ENCODE measurements at places on chromosomes 3 and 15. TPM values are rescaled to one million over a fixed set of nuclear protein-coding genes. Genes with fewer than 3 reads are reported as not detected.

Gene ERICH6
- total RNA-seq = not detected

Gene TGM4
- total RNA-seq = not detected

Gene MYNN
- total RNA-seq = 11.2 TPM

- DNase-seq = no peak
Measured at GRCh38 chr3:30858894-30859389, 35.5 kb downstream of the GADL1 start.

DNA sequence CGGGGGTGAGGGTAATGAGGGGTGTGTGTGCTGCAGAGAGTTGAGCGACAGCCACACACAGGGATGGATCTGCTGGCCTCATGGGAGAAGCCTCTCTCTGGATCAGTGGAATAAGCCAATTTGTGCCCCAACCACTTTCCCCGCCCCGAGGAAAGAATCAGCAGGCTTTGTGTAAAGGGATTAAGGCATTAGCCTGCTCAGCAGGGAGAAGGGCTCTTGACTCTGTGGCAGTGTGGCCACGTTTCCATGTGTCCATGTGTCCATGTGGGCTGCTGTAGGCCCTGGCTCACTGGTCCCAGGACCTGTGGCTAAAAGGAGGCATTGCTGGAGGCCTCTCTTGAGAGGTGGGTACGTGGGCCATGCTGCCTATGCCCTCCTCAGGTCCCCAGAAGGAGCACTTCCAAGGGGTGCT lies 104.7 kb downstream of the HMG20A start:
- DNase-seq = no peak

GRCh38 chr3:33456756-33457155 lies 16.6 kb upstream of the UBP1 start:
- no peak for DNase-seq

DNA sequence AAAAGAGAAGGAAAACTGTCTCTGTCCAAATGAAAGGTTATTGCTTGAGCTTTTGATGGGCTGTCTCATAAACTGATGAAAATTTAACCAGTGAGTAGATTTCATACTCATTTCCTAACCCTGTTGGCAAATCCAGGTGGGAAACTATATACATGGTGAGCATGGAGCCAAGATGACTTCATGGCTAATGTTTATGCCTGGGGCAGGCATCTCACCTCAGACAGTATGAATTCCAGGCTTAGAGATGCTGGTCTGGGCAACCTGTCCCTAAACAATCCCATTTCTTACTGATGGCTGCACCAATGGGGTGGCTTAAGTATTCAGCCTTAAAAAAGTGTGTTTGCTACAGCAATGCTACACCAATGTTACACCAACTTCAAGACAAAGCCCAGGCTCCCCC lies 58.1 kb downstream of the SLTM start:
- no peak for DNase-seq

DNA sequence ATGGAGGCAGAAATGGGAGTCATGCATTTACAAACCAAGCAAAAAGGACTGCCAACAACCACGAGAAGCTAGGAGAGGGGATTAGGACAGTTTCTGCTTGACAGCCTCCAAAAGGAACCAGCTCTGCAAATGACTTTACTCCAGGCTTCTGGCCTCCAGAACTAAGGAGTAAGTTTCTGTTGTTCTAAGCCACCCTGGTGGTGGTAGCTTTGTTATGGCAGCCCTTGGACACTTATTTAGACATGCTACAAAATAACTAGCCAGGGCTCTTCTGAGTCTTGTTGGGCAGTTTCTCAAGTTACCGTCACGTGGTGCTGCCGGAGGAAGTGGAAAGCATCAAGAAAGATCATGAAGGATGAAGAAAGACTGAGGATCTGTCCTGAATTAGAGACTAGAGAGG lies 386.5 kb downstream of the LRTM1 start:
- no peak for DNase-seq

GRCh38 chr15:63308947-63309346 lies 31.5 kb downstream of the APH1B start:
- no peak for DNase-seq

GRCh38 chr15:99169769-99170311 lies 65.0 kb downstream of the SYNM start:
- no peak for DNase-seq

DNA sequence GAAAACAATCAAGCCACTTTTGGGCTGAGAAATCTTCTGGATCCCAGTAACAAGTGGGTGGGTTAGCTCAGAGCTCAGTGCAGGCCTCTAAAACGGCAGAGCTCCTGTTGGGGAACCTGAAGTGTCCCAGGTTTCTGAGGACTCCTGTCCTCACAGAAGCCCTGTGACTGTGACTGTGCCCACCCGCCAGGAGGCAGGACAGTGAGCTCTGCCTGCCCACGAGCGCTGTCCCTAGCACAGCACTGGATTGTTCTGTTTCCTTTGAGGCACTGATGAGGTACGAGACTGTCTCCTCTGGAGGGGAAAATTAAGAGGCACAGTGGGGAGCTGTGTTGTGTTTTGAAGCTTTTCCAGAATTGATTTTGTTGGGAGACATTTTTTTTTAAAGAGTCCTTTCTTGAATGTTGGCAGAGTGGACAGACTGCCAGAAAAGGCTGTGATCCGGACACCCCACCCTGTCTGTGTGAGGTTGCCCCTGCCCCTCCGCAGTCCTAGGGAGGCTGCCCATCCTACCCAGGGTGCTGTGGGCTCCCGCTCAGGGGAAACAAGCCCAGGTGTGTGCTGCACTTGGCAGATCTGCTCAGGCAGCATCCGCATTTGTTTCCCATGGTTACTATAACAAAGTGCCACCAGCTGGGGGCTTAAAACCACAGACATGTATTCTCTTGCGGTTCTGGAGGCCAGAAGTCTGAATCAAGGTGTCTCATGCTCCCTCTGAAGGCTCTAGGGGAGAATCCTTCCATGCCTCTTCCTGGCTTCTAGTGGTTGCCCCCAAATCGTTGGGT lies 66.6 kb upstream of the LARS2 start:
- no peak for DNase-seq

Data from glomerular endothelial cell (primary cell).